ENCODE measurements at places on chromosomes 5 and 9.
A peak's percentile ranks its signal among the peaks of the same experiment; 100 is the strongest.

- no peak for DNase-seq
Observed at GRCh38 chr9:109716631-109717030, 63.4 kb upstream of the PALM2AKAP2 start.

- peak; percentile 69 for DNase-seq
Observed at GRCh38 chr9:115013998-115014397, 83.6 kb upstream of the TNFSF8 start.

DNA sequence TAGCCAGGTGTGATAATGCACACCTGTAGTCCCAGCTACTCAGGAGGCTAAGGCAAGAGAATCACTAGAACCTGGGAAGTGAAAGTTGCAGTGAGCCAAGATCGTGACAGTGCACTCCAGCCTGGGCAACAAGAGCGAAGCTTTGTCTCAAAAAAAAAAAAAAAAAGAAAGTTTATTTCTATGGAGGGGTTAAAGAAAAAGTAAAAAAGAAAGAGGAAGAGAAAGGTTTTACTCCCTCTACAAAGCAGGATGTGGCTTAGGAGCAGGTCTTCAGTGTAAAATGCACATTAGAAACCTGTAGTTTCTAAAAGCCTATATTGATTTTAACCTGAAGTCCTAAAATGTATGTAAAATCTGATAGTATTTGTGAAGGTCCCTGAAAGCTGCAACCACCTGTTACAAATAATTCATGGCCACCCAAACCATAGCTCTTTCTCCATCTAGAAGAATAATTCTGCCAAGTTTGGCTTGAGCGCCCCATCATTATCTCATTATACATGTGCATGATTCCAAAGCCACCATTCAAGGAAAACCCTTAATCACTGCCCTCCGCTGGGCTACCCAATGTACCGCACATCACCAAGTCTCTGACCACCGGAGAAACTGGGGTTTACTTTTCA lies 3.4 kb downstream of the FNBP1 start:
- no peak for DNase-seq

GRCh38 chr5:161332343-161332742 lies 214.2 kb downstream of the GABRB2 start:
- DNase-seq, result no peak
